ENCODE measurements at places on chromosomes 5 and 9. TPM values are rescaled to one million over a fixed set of nuclear protein-coding genes. Genes with fewer than 3 reads are reported as not detected.

- no peak for ATAC-seq
Measured at GRCh38 chr5:161414896-161415295, 131.6 kb downstream of the GABRB2 start.

DNA sequence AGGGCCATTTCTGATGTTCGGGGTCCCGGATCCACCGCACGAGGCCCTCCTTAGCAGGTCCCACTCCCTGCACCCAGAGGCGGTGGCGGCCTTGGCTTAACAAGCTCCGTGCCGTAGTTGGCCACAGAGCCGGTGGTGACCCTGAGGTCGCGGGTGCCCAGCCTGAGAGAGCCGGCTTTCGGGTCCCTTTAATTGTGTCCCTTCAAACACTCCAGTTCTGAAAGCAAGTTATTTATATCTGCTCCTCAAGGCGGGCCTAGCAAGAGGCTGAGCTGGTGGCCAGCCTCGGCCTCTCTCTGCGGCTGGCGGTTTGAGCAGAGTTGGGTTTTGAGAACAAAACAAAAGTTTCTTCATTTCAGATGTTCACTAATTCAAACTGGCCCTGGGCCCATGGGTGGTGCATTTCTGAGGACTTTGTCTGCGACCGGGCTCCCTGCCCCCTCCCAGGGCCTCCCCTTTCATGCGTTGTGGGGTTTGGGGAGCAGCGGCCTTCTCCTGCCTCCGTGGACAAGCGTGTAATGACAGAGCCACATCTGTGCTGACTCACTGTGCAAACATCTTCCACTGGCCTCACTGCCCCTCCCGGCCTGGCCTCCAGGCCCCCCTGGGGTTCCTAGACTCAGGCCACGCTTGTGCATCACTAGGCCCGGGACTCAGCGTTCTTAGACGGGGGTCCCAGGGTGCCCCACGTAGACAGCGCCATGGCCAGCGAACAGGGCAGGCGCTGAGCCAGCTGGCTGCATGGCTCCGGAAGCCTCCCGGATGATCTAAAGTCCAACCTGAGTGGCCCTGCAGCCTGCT, 49.4 kb upstream of the COL5A1 start:
- ATAC-seq: no peak

GRCh38 chr9:136122425-136123383, 4.0 kb upstream of the TMEM250 start:
- ATAC-seq: peak; percentile 30

Gene C5orf24
- 32.4 TPM for total RNA-seq

- ATAC-seq: no peak
Measured at GRCh38 chr9:125486576-125486975, 220.4 kb downstream of the MAPKAP1 start.

Gene GABRA1
- not detected for total RNA-seq

All from activated T-helper 17 cell treated with anti-CD3 and anti-CD28 coated beads, Interleukin-2, amount 50 U/mL, for 72 hours (primary cell).